NCI-H1092 treated with DMSO at 0.1 percent for 48 hours (cell line): ENCODE measurements at places on chromosomes 16 and 17.

DNA sequence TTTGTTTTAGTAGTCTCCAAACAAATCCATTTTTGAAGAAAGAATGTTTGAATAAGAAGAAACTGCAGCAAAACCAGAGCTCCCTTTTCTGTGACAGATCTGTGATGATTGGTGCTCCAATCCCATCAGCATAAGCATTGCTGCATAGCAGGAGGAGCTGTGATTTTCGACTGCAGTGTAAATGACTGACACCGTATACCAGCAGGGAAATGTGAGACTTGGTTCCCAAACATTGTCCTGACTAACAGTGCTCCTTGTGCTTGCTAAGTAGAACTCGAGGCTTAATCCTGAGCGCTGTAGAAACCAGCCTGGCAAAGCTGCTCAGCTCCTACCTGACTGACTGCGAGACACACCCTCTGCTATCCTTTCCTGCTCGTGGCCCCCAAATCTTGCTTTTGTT, 57.2 kb downstream of the NUP93 start:
- no peak for DNase-seq

DNA sequence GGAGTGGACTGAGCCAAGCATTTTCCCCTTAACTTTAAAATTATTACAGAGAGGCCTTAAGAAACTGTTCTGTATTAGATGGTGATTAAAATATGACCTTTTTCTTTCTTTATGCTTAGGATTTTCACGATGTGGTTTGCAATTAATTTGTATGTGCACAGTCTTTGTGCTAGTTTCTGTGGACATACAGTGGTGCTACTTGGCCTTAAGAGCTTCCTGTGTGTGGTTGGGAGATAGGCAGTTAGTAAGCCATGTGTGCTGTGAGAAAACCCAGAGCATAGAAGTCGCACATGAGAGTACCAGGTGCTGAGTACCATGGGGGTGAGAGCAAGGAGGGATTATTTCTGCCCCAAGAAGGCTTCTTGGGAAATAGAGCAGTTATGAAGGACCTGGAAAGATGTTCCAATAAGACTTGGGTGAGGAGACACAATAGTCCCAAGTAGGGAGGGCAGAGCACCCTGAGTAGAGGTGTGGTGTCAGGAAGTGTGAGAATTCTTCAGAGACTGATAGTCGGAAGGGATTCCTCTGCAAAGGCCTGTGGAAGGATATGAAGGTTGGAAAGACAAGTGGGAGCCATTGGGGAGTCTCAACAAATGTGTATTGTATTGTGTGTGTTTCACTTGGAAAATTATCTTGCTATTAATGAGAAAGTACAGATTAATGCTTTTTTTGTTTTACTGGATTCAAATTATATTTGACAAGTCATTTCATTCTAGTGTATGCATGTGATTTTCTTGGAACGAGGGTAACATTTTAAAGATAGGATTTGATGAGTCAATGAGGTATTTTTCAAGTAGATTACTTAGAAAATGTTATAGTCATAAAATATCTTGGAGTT, 239.9 kb downstream of the PRKCA start:
- no peak for DNase-seq

DNA sequence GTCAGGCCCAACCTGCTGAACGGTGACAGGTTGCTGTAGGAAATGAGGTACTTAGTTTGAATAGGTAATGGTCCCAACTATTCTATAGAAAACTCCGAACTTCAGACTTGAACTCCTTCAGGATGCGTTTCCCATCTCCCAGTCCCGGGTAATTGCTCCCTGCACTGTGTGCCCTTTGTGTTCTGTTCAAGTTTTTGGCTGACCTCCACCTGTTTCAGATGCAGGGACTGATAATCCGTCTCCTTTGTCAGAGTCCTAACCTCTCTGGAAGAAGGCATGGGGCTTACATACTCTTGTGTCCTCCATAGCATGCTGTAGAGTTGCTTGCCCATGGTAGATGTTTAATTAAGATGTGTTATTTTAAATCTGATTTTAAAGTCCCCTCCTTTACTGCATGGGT, 350.5 kb downstream of the UTP18 start:
- no peak for DNase-seq

DNA sequence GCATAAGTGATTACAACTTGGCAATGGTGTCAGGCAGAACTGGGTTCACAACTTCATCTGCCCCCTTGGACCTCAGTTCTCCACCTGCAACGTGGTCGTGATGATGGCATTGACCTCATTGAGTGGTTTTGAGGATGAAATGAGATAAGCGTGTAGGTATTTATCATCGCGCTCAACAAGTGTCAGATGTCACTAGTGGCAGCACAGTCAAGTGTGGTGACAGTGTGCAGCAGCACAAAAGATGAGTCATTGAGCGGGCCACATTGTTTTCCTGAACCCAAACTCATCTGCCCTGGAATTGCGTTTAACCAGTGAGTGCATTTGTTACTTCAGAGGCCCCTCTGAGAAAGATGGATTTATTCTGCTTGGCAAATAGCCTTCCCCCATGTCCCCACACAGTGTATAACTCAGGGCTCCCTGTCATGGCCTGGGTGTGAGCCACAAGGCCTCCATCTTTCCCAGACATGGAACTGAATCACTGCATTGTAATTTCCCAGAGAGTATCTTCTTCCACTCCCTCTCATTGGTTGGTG, 20.9 kb downstream of the IRX3 start:
- no peak for DNase-seq

DNA sequence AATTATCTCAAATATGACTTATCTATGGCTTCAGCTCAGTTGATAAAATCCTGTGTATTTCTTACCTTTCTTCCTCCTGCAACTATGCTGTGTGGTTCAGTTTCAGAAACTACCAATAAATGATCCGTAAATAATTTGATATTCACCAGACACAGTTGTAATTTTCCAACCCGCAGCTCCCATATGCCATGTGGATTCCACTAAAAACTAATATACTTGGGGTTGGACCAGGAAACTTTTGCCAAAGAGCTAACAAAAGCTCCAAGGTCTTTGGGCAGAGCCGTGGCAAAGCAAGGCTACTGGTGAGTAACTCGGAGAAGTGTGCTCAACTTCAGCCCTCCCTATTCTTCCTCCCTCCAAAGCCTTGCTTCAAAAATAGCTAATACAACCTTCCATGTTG, 2.3 kb upstream of the CHST6 start:
- no peak for DNase-seq

DNA sequence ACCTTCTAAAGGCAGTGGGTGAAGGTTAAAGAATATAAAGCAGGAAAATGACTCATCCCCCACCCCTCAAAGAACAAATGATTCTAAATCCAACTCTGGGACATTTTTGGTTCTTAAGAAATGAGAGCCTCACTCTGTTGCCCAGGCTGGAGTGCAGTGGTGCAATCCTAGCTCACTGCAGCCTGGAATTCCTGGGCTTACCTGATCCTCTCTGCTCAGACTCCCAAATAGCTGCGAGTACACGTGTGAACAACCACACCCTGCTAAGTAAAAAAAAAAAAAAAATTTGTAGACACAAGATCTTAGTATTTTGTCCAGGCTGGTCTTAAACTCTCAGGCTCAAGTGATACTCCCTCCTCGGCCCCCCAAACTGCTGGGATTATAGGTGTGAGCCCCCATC, 298.8 kb upstream of the MAF start:
- DNase-seq, result no peak

- no peak for DNase-seq
Measured at GRCh38 chr17:44914698-44915271, 515 bp downstream of the GFAP start.

GRCh38 chr17:17056156-17056539, 13.9 kb downstream of the MPRIP start:
- no peak for DNase-seq

DNA sequence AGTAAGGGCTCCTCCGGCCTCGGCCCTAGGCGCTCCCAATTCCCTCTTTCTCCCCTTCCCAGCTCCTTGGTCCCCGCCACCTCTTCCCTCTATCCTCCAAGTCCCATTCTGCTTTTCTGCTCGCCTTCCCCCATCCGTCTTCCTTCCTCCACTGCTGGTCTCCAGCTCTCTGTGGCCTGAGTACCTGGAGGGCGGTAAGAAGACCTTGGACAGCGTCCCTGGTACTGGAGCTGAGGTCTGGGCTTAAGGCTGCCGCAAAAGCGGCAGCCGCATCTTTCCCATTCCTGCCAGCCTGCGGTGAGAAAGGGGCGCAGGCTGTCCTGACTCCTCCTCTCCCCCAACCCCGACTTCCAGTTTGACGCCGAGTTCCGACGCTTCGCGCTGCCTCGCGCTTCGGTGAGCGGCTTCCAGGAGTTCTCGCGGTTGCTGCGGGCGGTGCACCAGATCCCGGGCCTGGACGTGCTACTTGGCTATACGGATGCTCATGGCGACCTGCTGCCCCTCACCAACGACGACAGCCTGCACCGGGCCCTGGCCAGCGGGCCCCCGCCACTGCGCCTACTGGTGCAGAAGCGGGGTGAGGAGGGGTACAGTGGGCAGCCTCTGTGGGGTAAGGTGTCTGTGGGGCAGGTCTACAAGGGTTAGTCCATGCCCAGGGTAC, 471 bp downstream of the PARD6A start:
- peak; percentile 38 for DNase-seq

DNA sequence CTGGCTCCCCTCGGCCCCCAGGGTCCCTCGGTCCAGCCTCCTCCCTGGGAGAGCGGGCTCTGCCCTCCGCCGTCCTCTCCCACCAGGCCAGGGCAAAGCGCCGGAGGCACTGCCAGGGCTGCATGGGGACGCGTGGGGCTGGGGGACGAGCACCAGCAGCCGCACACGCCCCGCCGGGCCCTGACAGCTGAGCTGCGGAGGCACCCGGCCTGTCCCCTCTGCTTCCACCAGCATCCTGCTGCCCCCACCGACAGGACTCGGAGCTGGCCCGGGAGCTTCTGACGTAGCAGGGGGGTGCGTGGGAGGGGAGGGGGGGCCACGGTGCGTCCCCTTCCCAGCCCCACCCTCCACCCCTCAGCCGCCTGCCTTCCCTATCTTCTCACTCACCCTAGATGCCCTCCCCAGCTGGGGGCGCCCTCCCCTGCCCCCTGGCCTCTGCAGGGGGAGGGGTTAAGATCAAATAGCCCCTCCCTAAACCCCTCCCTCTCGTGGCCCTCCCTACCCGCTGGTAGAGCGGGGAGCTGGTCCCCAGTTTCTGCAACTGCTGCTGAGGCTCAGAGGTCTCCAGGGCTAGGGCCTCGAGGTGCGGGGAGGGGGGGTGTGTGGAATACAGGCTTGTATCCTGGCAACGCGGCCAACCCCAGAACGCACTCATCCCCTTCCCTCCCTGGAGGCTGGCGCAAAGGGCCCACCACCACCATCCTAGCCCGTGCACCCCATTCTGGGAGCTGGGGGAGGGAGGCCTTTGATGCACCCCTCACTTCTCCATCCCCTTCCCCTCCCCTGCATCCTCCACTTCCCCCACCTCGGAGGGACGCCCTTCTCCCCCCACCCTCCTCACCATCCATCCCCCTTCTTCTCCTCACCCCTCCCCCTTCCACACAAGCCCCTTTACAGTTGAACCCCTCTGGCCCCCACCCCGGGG, 1.0 kb downstream of the SRCIN1 start:
- DNase-seq, result peak; percentile 60

GRCh38 chr17:58316260-58316960, 12.2 kb downstream of the TSPOAP1 start:
- no peak for DNase-seq

GRCh38 chr17:37031493-37032083, 82.8 kb downstream of the AATF start:
- DNase-seq, result no peak

DNA sequence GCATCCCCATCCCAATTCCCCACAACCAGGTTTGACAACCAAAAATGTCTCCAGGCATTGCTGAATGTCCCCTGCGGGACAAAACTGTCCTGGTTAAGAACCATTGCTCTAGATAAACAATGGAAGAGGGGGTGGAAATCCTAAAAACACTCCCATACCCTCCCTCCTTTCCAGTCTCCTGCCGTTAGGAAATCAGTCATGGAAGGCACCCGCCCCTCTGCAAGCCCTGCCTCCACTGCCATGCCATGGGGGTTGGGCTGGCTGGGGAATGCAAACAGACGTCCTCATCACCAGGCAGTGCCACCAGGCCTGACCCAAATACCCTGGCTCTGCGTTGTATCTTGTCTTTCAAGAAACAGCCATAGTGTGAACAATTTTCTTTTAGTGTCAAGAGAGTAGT, 57.5 kb downstream of the CYTH1 start:
- DNase-seq, result no peak

DNA sequence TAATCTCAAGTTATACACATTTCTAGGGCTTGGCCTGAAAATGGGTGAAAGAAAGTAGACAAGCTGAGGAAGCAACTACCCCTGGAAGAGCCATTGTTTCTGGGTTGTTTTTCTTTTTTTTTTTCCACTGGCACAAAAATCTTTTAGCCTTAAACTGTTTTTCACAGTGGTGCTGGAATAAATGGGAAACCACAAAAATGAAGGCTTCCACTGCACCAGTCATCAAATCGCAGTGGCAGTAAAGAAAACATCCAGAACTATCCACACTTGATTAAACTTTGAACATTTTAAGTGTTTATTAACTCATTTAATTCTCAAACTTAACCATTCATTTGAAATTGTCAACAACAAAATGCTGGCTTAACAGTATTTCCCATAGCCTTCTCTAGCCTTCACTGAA, 14.3 kb downstream of the CMTM4 start:
- no peak for DNase-seq

DNA sequence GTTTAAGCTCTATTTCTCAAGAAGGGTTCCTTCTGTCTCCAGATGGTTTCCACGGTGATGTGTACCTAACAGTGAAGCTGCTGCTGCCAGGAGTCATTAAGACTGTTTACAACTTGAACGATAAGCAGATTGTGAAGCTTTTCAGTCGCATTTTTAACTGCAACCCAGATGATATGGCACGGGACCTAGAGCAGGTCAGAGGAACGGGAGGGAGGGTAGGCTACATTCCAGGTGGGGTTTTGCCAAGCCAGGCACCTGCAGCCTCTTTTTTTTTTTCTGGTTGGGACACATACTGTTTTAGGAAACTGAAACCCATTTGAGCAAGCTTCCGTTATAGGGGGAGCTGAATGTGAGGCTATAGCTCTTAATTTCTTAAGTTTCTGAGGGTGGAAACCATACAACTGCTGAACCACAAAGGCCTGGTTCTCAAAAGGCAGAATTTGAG, 10.6 kb downstream of the LIG3 start:
- DNase-seq, result peak; percentile 4

DNA sequence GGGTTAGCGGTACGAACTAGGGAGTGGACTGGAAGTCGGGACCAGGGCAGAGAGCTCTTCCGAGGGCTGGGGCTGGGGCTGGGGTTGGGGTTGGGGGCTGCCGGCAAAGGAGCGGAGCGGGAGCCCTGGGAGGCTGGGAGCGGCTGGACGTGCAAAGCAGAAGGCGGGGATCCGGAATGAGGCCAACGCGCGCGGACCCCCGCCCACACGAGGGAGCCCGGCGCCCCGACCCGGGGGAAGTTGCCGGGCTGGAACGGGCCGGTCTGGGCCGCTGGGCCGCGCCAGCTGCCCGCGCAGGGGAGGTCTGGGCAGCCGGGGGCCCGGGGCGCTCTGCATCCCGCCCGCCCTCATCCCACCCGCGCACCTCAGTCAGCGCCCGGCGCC, 323 bp downstream of the ST3GAL2 start:
- no peak for DNase-seq

DNA sequence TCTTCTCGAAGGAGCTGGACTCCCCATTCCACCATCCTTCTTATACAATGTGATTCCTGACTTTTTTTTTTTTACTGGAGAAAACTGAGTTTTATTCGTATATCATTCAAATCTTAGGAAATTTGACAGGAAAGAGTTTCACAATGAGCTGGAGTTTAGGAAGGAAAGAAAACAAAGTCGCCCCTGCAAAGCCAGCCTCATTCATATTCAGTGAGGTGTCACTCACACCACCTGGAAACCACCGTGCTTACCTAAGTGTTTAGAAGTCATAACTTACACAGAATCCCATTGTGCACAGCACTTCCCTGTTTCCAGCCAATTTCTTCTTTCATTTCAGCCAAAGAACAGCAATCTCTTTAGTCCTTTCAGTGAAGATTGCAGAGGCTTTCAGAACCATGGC, 90.3 kb upstream of the CHMP6 start:
- DNase-seq, result no peak
